Activated CD8-positive, alpha-beta memory T cell treated with anti-CD3 and anti-CD28 coated beads, Interleukin-2, amount 10 ng/mL, durations not matched to agents 7 days and 5 days (primary cell): ENCODE measurements at places on chromosomes 6 and 20.

GRCh38 chr6:161274898-161275297, 1.0 kb upstream of the AGPAT4 start:
- no peak for DNase-seq
- peaks cover 2% of the 10 kb centered on the region for H3K36me3 ChIP-seq
- H3K4me3 ChIP-seq: no peak overlapping the region
- peaks cover 11% of the 10 kb centered on the region for H3K27me3 ChIP-seq
- H3K27ac ChIP-seq: no peak overlapping the region

GRCh38 chr20:34621383-34622367, 55.2 kb downstream of the PIGU start:
- no peak overlapping the region for H3K4me3 ChIP-seq
- H3K27ac ChIP-seq: peak overlapping the region; percentile 58
- H3K4me1 ChIP-seq: peaks cover 37% of the 10 kb centered on the region
- no peaks in the 10 kb centered on the region for H3K27me3 ChIP-seq

- peak within 1 kb of the TSS; percentile 82 for H3K4me3 ChIP-seq
- H3K27me3 ChIP-seq: no peaks in the 10 kb centered on the region
- peak within 1 kb of the TSS; percentile 89 for H3K27ac ChIP-seq
- H3K4me1 ChIP-seq: peaks cover 54% of the 10 kb centered on the region
- H3K36me3 ChIP-seq: peaks cover 11% of the 10 kb centered on the region
Observed at GRCh38 chr6:2971420-2972218, at the start of gene SERPINB6. Gene SERPINB6 (minus strand): TSS chr6:2971567. CDS start chr6:2959332, 12,235 bp downstream.

- no peaks in the 10 kb centered on the region for H3K27me3 ChIP-seq
- H3K4me3 ChIP-seq: peak overlapping the region; percentile 75
- peaks cover 11% of the 10 kb centered on the region for H3K4me1 ChIP-seq
- H3K27ac ChIP-seq: peak overlapping the region; percentile 79
- peak; percentile 48 for DNase-seq
- H3K36me3 ChIP-seq: peaks cover 12% of the 10 kb centered on the region
Observed at GRCh38 chr6:131443514-131443913, 129.5 kb upstream of the ARG1 start.

DNA sequence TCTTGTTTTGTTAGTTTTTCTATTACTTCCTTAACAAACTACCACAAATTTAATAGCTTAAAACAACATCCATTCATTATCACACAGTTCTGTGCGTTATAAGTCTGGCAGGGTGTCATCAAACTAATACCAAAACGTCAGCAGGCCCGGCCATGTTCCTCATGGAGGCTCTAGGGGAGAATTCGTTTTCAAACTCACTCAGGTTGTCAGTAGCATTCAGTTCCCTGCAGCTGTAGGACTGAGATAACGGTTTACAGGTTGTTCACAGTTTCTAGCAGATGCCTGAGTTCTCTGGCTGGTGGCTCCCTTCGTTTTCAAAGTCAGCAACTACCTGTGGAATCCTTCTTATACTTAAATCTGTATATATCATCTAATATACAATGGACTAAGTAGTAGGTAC, 72.5 kb upstream of the PRSS16 start:
- peaks cover 11% of the 10 kb centered on the region for H3K4me1 ChIP-seq
- H3K27ac ChIP-seq: no peak overlapping the region

DNA sequence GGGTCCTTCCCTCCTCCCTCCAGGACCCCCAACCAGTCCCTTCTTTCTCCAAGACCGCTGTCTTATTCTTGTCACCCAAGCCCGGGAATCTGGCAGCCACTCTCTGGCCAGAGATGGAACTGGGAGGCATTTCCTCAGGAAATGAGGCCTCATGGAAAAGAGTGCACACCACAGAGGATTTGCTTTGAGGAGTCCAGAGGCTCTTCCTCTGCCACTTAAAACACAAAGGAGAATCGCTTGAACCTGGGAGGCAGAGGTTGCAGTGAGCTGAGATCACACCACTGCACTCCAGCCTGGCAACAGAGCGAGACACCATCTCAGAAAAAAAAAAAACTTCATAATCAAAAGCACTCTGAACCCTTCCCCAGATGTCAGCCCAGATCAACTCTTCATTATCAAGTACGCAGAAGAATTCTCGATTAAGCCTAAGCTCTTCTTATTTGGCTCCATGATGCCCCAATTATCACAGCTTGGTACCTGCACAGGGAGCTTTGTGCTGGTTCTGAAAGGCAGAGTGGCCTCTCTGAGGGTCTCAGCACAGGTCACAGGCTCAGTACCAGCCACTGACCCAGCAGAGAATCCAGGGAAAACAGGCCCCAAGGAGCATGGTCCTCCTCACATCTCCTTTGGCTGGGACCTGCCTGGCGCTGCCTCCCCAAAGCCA, 82.9 kb upstream of the MAFB start:
- H3K36me3 ChIP-seq: no peaks in the 10 kb centered on the region
- H3K27ac ChIP-seq: no peak overlapping the region
- H3K27me3 ChIP-seq: no peaks in the 10 kb centered on the region

GRCh38 chr20:38054647-38055046, 21.1 kb downstream of the RPRD1B start:
- DNase-seq: no peak
- peaks cover 28% of the 10 kb centered on the region for H3K4me1 ChIP-seq
- H3K27me3 ChIP-seq: no peaks in the 10 kb centered on the region
- H3K4me3 ChIP-seq: no peak overlapping the region

DNA sequence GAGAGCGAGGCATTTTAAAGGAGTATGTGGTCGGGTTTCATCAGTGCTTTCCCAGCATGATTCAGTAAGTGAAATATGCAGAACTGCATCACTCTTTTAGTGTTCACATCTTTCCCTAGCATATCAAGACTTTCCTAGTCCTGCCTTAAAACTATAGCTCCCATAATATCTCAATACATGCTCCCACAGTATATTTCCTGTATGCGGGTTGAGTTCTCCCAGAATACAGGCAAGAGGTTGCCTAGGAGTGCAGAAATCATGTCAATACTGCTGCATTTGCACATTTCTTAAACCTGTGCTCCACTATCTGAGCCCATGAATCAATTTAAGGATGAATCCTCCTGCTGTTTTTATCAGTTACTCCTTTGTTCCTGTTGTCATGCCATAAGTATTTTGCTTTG, 386.6 kb upstream of the SLC35B3 start:
- no peaks in the 10 kb centered on the region for H3K27me3 ChIP-seq
- no peak for DNase-seq
- H3K4me3 ChIP-seq: no peak overlapping the region
- no peak overlapping the region for H3K27ac ChIP-seq
- H3K4me1 ChIP-seq: no peaks in the 10 kb centered on the region

DNA sequence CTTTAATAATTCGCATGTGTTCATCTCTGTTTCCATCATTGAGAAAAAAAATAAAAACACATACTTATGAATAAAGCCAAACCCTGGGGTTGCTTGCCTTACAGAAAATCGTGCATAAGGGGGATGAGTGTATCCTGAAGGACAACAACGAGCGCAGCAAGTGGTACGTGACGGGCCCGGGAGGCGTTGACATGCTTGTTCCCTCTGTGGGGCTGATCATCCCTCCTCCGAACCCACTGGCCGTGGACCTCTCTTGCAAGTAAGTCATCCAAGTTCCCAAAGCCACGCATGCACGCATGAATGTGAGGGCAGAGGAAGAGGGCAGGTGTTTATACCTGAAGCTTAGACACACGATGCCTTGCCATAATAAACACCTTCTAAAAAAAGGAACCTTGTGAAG, 20.9 kb upstream of the SNRNP48 start:
- H3K4me1 ChIP-seq: no peaks in the 10 kb centered on the region
- no peaks in the 10 kb centered on the region for H3K36me3 ChIP-seq
- no peak overlapping the region for H3K4me3 ChIP-seq
- DNase-seq: no peak

- H3K4me3 ChIP-seq: no peak overlapping the region
- peaks cover 38% of the 10 kb centered on the region for H3K27me3 ChIP-seq
- H3K36me3 ChIP-seq: no peaks in the 10 kb centered on the region
- no peak for DNase-seq
- no peaks in the 10 kb centered on the region for H3K4me1 ChIP-seq
Observed at GRCh38 chr20:46145713-46146112, 27.6 kb downstream of the CD40 start.

DNA sequence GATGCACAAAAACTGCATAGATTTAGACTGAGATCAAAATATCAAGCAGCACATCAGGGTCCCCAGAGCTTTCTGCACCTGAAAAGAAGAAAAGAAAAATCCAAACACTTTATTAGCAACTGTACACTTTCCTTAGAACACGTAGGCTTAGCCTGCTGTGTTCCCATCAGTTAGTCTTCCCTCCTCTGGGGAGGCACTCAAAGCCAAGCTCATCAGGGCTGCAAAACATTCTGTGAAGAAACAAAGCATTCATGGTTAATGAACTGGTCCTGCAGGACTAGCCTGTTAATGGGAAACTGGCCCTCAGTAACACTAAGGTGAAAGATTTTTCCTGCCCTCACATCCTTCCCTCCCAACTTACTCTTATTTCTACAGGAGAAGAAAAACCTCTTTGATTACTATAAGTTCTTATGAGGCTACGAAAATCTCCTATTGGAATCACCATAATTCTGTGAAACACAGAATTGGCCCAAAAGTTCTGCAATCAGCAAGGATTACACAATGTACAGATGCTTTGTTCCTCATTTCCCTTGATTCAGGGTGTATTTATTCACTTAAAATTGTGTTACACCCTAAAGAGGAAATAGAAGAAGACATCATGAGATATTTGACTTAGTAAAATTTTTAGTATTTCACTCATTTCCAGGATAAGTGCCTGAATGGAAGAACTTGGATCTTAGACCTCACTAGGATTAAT, 901.0 kb upstream of the MAP3K7 start:
- H3K36me3 ChIP-seq: no peaks in the 10 kb centered on the region
- no peaks in the 10 kb centered on the region for H3K4me1 ChIP-seq
- no peak overlapping the region for H3K27ac ChIP-seq
- no peaks in the 10 kb centered on the region for H3K27me3 ChIP-seq
- H3K4me3 ChIP-seq: no peak overlapping the region

GRCh38 chr6:156848533-156848932, 71.4 kb downstream of the ARID1B start:
- H3K4me1 ChIP-seq: peaks cover 23% of the 10 kb centered on the region
- H3K36me3 ChIP-seq: peaks cover 5% of the 10 kb centered on the region
- no peaks in the 10 kb centered on the region for H3K27me3 ChIP-seq
- no peak overlapping the region for H3K4me3 ChIP-seq

DNA sequence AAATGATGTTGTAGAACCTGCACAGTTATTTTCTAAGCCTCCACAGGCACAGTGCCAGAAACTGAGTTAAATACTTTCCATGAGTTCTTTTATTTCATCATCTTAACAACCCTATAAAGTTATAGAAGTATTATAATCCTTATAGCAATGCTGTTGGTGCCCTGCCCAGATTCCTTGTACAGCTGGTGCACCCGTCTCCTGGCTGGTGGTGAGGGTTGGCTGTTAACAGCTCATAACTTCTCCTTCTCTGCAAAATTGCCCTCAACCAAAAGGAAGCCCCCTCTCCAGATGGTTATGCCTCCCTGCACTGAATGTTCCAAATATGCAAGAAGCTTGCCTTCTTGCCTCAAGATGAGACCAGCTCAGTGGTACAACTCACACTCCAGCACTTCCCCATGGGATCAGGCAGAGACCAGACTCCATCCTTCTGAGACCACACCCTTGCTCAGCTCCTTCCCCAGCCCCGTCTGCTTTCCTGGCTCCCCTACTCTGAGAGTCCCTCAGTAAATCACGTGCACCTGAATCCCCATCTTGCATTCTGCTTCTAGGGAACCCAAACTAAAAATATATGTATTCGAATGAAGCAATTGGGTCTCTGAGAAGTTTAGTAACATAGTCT, 304.4 kb upstream of the PLCB4 start:
- H3K27me3 ChIP-seq: no peaks in the 10 kb centered on the region
- no peaks in the 10 kb centered on the region for H3K36me3 ChIP-seq
- no peak overlapping the region for H3K4me3 ChIP-seq
- no peak overlapping the region for H3K27ac ChIP-seq
- no peak for DNase-seq
- peaks cover 5% of the 10 kb centered on the region for H3K4me1 ChIP-seq

DNA sequence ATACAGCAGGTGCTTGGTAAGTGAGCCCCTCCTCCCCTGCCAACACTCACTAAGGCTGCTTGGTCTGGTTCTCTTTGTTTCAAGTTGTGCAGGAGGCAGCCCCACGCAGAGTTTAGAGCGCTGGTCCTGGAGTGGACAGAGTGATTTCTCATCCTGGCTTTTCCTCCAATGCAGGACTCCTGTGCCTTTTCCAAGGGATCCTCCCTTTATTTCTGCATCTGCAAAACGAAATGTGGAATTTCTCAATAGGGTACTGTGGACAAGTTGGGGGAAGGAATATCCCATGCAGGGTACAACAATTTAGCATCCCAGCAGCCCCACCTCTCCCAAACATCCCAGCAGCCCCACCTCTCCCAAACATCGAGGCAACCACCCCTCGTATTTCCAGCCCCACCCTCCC, 30.6 kb upstream of the CCDC167 start:
- peaks cover 47% of the 10 kb centered on the region for H3K27me3 ChIP-seq
- no peaks in the 10 kb centered on the region for H3K4me1 ChIP-seq
- H3K36me3 ChIP-seq: no peaks in the 10 kb centered on the region

- H3K27me3 ChIP-seq: no peaks in the 10 kb centered on the region
- H3K27ac ChIP-seq: peak overlapping the region; percentile 96
- no peak for DNase-seq
- H3K4me3 ChIP-seq: no peak overlapping the region
- H3K4me1 ChIP-seq: peaks cover 66% of the 10 kb centered on the region
Observed at GRCh38 chr6:35392773-35393672, 50.7 kb downstream of the PPARD start.

- H3K4me3 ChIP-seq: no peak overlapping the region
- H3K27ac ChIP-seq: no peak overlapping the region
- H3K27me3 ChIP-seq: no peaks in the 10 kb centered on the region
- H3K4me1 ChIP-seq: peaks cover 6% of the 10 kb centered on the region
- no peaks in the 10 kb centered on the region for H3K36me3 ChIP-seq
Observed at GRCh38 chr6:40044196-40044595, 109.9 kb upstream of the MOCS1 start.

DNA sequence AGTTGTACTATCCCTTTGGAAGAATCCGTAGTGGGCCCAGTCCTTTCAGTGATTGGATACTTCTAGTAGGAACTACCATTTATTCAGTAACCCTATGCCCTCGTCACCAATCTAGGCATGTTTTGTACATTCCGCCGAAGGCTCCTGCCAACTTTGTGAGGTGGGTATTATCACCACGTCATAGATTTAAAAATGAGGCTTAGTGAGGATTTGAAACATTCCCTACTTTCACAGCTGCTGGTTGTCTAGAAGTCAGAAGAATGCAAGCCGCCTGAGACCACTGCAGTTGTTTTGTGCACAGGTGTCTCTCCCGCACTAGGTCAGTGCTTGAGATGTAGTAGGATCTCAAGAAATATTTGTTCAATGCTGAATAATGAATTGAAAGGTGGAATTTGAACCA, 32.6 kb downstream of the ENPP1 start:
- no peaks in the 10 kb centered on the region for H3K36me3 ChIP-seq
- DNase-seq: no peak
- no peak overlapping the region for H3K27ac ChIP-seq
- H3K4me3 ChIP-seq: no peak overlapping the region
- H3K27me3 ChIP-seq: peaks cover 30% of the 10 kb centered on the region
- H3K4me1 ChIP-seq: no peaks in the 10 kb centered on the region

DNA sequence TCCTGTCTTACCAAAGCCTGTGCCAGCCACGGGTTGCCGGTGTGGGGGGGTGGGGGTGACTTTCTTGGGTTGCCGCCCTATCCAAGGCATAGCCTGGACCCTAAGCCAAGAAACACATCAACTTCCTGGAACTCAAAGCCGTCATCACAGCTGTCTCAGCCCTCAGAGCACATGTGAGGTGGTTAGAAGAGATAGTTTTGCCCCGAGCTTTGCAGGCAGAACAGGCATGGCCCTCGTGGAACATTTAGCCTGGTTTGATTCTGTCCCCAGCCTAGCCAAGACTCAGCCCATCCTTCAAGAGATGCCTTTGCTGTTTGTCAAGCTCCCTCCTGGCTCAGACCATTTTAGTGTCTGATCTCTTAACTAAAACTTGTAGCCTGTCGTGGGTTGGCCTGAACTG, 64.9 kb downstream of the RREB1 start:
- no peak for DNase-seq
- peaks cover 9% of the 10 kb centered on the region for H3K36me3 ChIP-seq
- no peak overlapping the region for H3K4me3 ChIP-seq
